Type B pancreatic cell (in vitro differentiated cells): ENCODE measurements at places on chromosomes 6 and 20. TPM values are rescaled to one million over a fixed set of nuclear protein-coding genes. Genes with fewer than 3 reads are reported as not detected.

Gene SLA2
- not detected in 2 replicates for total RNA-seq

Gene TAF8
- total RNA-seq, result 30.7 and 36.0 TPM in 2 replicates

GRCh38 chr6:134619789-134620188 is 301.9 kb upstream of the SGK1 start:
- no peak for DNase-seq

DNA sequence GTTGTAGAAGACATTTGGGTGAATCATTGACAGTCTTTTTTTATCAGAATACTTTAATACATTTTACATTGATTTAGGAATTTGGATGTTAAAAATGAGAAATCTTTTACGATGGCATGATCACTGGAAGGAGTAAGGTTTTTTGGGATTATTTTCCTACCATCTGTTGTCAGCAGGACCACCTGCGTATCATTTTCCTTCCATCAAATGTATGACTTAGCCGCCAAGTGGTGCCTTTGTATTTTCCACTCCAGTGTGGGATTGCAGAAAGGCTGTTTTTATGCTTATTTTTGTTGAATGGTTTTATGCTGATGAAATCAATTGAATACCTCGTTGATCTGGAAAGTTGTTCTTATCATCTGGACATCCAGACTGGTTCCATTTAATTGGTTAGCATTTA is 35.8 kb downstream of the AKAP12 start:
- DNase-seq, result no peak

- DNase-seq, result no peak
Measured at GRCh38 chr6:94636780-94637385, 940.5 kb upstream of the MANEA start.

DNA sequence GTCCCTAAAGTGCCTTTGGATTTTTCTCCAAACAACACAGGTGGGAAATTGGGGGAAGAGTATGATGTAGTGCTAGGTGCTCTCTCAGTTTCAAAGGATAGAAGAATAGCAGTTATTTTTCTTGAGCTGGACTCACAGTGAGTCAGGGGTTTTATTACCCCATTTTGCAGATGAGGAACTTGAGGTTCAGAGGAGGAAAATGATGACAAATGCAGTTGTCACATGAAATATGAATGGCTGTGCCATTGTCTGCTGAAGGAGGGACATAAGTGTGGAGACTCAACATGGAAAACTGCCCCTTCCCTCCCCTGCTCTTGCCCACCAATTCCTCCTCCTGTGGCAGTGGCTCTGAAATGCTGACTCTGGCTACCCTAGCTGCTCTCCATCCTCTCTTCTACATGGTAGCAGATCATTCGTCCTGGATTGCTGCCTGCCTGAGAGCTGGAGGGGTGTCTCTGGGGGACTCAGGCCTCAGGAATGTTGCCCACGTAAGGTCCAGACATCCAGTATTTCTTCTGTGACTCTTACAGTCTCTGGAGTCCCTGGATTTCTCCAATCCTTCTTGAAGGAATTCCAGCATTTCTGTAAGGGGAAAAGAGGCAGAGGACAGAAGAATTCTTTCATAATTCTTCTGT is 37.6 kb upstream of the EPB41L1 start:
- no peak for DNase-seq
